ENCODE measurements at places on chromosomes 3 and 15. TPM values are rescaled to one million over a fixed set of nuclear protein-coding genes. Genes with fewer than 3 reads are reported as not detected.
A peak's percentile ranks its signal among the peaks of the same experiment; 100 is the strongest.

FBN1 gene
- 258 TPM for total RNA-seq

ARIH2 gene
- total RNA-seq = 90.4 TPM

NDUFB4 gene
- 23.5 TPM for total RNA-seq

IMPG2 gene
- total RNA-seq = 0.21 TPM

ITIH1 gene
- total RNA-seq = not detected

FXR1 gene
- total RNA-seq = 103 TPM

- no peak overlapping the region for H3K4me3 ChIP-seq
- no peaks in the 10 kb centered on the region for H3K36me3 ChIP-seq
- H3K27me3 ChIP-seq = no peaks in the 10 kb centered on the region
- no peak for DNase-seq
- peaks cover 2% of the 10 kb centered on the region for H3K4me1 ChIP-seq
Measured at GRCh38 chr15:72535911-72536310, 61.8 kb downstream of the ARIH1 start.

DNA sequence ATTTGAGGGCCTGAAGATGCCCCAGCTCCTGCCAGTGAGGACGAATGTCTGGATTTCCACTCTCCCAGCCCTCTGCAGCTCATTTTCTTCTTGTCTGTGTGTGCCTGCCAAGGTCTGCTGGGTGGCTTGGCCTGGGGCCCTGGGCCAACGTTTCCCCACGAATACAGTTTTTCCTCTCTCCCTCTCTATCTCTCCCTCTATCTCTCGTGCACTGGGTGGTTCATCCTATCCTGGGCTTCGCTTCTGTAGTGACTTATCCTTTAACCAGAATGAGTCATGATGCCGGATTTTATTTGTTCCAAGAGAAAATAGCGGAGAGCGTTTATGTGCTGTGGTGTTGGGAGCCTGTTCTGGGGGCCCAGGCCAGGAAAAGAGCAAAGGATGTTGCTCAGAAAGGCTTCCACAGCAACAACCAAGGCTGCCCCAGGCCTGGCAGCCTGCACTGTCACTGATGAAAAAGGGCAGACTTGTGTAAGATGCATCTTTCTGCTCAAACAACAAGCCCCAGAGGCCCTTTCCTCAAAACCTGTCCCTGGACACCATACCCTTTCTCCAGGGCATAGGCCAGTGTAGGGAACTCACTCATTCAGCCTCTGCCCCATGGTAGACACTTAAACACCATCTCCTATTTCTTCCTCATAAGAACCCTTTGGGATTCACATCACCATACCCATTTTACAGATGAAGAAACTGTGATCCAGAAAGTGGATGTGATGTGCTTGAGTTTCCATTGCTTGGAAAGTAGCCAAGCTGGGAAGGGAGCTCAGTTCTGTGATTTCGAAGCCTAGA, 47.3 kb downstream of the ITGA11 start:
- DNase-seq = no peak
- no peak overlapping the region for H3K4me3 ChIP-seq

- H3K27ac ChIP-seq = no peak overlapping the region
- H3K4me1 ChIP-seq = no peaks in the 10 kb centered on the region
- H3K4me3 ChIP-seq = no peak overlapping the region
- no peaks in the 10 kb centered on the region for H3K27me3 ChIP-seq
- DNase-seq = no peak
- no peaks in the 10 kb centered on the region for H3K36me3 ChIP-seq
Measured at GRCh38 chr3:5463991-5464390, 276.5 kb downstream of the EDEM1 start.

DNA sequence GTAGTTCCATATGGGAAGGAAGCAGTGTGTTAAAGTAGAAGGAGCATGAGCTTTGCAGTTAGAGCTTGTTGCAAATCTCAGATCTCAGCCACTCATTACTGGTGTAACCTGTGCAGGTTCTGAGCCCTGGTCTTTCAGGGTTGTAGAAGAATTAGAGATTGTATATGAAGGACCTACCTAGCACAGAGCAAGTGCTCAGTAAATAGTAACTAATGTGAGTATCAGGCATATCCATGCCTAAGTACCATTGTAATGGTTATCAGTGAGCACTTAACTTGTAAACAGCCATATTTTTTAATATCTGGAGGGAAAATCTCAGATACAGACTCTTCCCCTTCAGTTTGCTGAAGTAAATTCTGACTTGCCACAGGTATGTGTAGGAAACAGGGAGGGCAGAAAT, 59.3 kb downstream of the MAP6D1 start:
- no peak for DNase-seq
- H3K27ac ChIP-seq = no peak overlapping the region
- no peaks in the 10 kb centered on the region for H3K4me1 ChIP-seq
- H3K4me3 ChIP-seq = no peak overlapping the region
- no peaks in the 10 kb centered on the region for H3K27me3 ChIP-seq
- H3K36me3 ChIP-seq = peaks cover 8% of the 10 kb centered on the region

DNA sequence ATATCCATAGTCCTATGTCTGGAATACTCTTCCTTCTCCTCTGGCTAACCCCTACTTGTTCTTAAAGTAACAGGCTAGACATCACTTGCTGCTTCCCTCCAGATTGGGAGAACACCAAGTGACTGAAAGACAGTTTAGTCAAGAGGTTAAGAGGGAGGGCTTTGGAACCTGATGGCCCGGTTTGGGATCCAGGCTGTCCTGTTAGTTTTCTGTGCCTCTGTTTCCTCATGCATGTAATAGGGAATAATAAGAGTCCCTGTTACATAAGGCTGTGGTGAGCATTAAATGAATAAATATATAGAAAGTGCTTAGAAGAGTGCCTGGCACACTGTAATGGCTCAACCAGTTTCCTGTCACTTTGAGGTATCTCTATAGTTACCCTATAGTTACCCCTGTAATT, 66.3 kb downstream of the TAMM41 start:
- no peaks in the 10 kb centered on the region for H3K4me1 ChIP-seq
- no peak overlapping the region for H3K27ac ChIP-seq
- DNase-seq = no peak
- H3K4me3 ChIP-seq = no peak overlapping the region
- H3K27me3 ChIP-seq = no peaks in the 10 kb centered on the region
- H3K36me3 ChIP-seq = no peaks in the 10 kb centered on the region

GRCh38 chr3:70990185-70990584, 593.3 kb downstream of the FOXP1 start:
- H3K27ac ChIP-seq = peak overlapping the region; percentile 87
- no peak overlapping the region for H3K4me3 ChIP-seq
- H3K36me3 ChIP-seq = peaks cover 17% of the 10 kb centered on the region
- H3K27me3 ChIP-seq = no peaks in the 10 kb centered on the region

DNA sequence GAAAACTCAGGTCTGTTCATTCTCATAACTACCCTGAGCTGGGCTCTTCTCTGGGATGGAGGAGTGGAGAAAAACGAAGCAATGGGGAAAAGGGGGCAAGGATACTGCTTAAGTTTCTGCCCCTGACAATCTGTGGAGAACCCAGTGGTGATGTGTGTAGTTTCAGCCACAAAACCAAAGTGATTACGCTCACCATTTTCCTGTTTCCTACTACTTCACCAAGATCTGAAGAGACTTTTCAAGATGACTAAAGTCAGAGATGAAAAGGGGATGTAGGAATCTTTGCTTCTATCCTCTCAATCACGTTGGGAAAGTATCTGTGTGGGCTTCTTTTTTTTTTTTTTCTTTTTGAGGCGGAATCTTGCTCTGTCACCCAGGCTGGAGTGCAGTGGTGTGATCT, 8.3 kb upstream of the UBE2E1 start:
- H3K27me3 ChIP-seq = no peaks in the 10 kb centered on the region
- H3K27ac ChIP-seq = no peak overlapping the region
- no peak overlapping the region for H3K4me3 ChIP-seq

- H3K4me1 ChIP-seq = no peaks in the 10 kb centered on the region
- no peaks in the 10 kb centered on the region for H3K27me3 ChIP-seq
- no peak overlapping the region for H3K27ac ChIP-seq
- H3K4me3 ChIP-seq = no peak overlapping the region
- DNase-seq = no peak
- no peaks in the 10 kb centered on the region for H3K36me3 ChIP-seq
Measured at GRCh38 chr3:128392818-128393544, 73.7 kb downstream of the DNAJB8 start.

DNA sequence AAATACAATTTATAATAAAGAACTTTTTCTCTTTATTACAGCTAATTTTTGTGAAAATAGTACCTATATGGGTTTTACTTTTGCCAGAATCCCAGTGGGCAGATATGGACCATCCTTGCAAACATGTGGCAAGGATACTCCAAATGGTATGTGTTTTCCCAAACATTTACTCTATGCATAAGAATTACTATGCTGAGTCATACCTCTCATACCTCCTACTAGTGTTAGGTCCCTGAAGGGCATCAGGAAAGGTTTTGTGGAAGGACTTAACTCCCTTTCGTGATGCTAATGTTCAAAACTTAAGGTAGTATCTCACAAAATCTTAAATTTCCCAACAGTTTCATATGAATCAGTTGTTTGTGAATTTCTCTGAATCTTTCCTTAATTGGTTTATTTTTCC, 21.3 kb downstream of the ADGRG7 start:
- no peaks in the 10 kb centered on the region for H3K4me1 ChIP-seq
- H3K27ac ChIP-seq = no peak overlapping the region
- H3K36me3 ChIP-seq = no peaks in the 10 kb centered on the region
- no peaks in the 10 kb centered on the region for H3K27me3 ChIP-seq

DNA sequence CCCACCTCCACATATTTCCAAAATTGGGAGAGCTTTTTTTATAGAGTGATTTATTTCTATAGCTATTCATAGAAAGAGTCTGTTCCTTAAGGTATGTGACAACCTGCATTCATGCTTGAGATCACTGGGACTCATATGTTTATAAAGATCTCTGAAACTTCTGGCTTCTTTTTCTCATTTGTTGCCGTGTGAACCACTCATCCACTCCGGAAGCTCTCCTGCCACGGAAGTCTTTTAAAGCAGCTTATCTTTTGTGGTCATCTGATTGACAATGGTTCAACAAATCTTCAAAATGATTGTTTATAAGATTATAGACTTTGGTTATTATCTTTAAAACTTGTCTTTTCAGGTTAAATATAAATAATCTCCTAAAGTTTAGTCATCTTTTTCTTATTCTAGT, 260.5 kb downstream of the C3orf38 start:
- no peaks in the 10 kb centered on the region for H3K4me1 ChIP-seq
- H3K4me3 ChIP-seq = no peak overlapping the region
- no peak overlapping the region for H3K27ac ChIP-seq
- H3K36me3 ChIP-seq = no peaks in the 10 kb centered on the region

DNA sequence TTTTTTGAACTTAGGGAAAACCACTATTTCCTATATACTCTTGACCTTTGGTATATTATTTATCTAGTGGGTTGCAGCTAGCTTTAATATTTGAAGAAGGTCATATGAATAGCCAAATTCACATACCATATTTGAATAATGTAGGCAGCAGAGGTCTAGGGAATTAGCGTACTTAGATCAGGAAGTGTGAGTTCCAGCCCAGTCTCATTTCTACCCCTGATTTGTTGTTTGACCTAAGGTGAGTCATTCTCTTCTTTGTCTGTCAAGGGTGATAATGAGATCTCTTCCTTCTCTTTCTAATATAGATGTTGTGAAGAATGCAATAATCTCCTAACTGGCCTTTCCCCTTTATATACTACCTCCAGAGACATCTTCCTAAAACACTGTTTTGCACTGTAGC, 36.6 kb upstream of the ZPLD1 start:
- no peak for DNase-seq
- no peak overlapping the region for H3K27ac ChIP-seq
- no peaks in the 10 kb centered on the region for H3K27me3 ChIP-seq
- H3K36me3 ChIP-seq = no peaks in the 10 kb centered on the region
- no peak overlapping the region for H3K4me3 ChIP-seq
- no peaks in the 10 kb centered on the region for H3K4me1 ChIP-seq

DNA sequence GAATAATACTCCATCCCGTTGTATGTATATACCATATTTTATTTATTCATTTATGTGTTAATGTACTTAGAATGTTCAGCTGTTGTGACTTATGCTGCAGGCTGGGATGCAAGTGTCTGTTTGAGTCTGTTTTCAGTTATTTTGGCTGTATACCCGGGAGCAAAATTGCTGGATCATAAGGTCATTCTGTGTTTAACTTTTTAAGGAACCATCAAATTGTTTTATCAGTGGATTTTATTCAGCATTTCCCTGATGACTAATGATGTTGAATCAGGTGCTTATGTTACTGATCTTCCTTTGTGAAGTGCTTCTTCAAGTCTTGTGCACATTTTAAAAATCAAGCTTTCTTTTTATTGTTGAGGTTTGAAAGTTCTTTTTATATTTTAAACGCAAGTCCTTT, 118.1 kb downstream of the SLC25A26 start:
- H3K4me3 ChIP-seq = no peak overlapping the region
- DNase-seq = no peak

DNA sequence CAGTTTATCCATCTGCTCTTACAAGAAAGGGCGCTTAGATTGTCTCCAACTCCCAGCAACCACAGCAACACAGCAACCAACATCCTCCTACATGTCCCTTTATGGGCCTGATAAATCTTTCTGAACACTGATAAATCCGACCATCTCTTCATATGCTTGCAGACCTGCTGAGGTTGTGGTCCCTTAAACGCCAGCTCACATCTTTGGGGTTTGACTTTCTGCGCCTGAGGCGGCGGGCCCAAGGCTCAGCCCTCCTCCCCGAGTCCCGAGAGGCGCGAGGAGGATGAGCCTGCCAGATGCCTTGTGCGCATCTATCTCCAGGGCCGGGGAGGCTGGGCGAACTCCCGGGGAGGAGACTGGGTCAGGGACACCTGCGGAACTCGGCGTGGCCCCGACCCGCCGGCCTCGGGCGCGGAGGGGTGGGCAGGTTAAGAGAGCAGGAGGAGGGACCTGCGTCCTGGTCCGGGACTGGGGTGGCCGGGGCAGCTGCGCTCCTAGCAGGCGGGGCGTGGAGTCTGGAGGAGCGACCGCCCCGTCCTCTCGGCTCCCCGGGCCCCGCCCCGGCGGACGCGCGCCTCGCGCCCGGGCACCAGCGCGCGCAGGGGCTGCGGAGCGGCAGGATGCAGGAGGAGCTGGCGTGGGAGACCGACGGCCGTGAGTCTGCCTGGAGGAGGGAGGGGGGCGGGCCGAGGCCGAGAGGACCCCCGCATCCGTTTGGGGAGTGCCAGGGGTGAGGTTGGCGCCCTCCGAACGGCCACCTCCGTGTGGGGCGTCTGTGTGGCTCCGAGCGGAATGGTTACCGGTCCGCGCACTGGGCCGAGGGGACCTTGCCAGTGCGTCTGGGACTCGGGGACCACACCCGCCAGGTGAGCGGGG, at the start of gene ANKDD1A:
TSS of gene ANKDD1A (plus strand) at position 592 of the 876 bp plus-strand sequence. CDS start at position 621, 29 bp downstream.
- peak; percentile 14 for DNase-seq
- H3K27me3 ChIP-seq = no peaks in the 10 kb centered on the region
- peak within 1 kb of the TSS; percentile 52 for H3K27ac ChIP-seq
- peaks cover 3% of the 10 kb centered on the region for H3K4me1 ChIP-seq
- H3K4me3 ChIP-seq = peak within 1 kb of the TSS; percentile 80
